Kasumi-1 (cell line): ENCODE measurements at places on chromosomes 12 and 14.

DNA sequence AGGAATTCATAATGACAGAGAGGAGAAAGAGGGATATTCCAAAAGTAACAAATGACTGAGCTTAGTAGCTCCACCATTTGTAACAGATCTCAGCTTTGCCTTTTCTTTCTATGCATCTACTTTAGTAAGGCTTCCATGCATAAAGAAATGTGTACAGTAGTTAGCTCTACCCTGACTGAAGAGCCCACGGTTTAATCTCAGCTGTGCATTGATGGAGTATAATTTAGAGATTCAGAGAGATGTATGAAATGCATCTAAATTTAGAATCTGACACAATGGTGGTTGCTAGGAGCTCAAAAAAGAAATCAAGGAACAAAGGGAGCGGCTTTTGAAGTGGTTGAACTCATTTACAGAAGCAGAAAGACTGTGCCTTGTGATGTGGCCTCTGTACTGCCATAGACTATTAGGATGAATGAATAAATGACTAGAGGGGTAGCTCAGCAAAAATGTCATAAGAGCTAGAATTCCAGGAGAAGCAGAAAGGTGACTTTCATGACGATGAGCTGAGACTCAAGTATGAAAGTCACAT, 838.6 kb downstream of the RPS29 start:
- no peak for DNase-seq

DNA sequence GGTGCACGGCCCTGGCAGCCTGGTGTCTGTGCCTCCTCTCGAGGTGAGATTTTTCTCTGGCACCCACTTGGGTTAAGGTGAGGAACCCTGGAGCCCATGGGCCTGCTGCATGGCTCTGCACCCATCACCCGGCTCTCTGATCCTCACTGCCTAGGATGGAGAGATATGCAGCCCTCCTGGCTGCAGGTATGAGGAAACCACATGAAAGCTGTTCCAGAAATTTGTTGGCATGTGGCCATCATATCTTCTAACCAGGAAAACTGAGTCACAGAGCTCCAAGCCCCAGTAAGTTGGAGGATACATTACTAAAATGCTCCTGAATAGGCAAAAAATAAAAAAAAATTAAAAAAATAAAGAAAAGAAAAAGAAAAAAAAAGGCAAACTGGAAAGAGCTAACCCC, 39.3 kb upstream of the DDX11 start:
- no peak for DNase-seq

- DNase-seq: no peak
Measured at GRCh38 chr14:22412926-22413411, 176.1 kb downstream of the DAD1 start.

DNA sequence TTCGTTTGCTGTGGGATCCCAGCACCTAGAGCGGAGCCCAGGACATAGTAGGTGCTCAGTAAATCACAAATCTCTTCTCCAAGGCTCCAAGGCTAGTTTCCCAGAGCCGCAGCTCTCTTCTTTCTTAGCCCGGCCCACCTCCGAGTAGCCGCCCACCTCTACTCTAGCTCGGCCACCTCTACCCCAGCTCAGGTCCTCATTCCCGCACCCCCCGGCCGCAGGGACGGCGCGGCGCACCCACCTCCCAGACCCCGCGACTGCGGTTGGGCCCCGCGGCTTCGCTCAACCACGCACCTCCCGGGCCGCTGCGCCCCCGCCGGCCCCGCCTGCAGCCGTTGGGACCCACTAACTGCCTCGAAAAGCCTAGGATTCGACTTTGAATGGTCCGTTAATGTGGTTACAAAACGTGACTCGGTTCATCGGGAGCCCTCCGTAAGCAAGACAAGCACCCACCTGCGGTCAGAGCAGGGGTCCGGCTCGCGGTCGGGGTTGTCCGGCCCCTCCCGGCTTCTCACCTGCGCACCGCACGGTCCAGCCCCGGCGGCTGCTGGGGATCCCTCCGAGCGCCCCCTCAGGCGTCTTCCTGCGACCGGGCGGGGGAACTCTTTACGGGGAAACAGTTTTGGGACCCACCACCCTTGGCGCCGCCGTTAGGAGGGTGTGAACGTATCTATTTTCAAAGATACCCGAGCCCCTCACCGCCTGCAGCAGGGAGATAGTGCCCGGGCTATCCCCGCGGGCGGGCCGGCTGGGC, at the start of gene SLC2A14:
Gene SLC2A14, minus strand, starts transcription at position 350 of the 754 bp plus-strand sequence. CDS start 3,035 bp downstream, outside the sequence.
- no peak for DNase-seq

DNA sequence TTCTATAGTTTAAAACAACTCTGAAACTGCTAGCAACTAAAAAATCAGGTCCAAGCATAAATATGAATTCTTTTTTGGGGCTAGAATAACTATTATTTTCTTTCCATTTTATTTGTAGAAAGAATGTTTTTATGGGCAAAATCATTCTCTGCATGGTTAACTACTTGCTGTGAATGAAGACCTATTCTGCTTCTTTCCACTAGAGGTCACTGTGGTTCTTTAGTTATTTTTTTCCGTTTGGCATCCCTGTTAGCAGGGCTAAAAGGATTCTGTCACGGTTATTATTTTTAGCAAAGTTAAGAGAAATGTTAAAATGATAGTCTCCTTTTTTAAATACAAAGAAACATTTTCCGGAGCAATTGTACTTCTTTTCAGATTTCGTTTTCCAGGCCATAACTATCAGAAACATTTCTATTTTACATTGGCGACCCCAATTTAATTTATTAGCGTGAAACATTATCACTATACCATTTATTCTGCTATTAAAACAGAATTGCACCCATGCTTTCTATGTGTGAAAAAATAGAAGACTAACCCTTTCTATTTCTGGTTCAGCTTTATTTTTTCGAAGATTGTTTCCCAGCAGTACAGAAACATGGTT, 404.8 kb downstream of the ATP23 start:
- DNase-seq: peak; percentile 83

DNA sequence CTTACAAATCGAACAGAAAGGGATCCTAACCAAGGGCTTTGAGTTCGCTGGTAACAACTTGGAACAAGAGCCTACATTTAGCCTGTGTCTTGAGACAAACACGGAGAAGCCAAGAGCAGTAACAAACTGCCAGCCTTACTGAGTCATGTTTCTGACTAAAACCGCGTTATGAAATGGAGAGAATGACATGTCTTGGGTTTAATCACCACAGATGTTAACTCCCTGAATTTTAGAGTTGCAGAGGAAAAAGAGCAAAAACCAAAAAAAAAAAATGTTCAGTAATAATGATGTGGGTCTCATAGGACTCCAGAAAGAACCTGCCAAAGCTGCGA, 1.0 kb downstream of the BLTP3B start:
- peak; percentile 46 for DNase-seq

- no peak for DNase-seq
Measured at GRCh38 chr14:104665114-104665656, 24.2 kb upstream of the INF2 start.

GRCh38 chr14:93114713-93115068, 1.0 kb downstream of the ITPK1 start:
- no peak for DNase-seq

GRCh38 chr14:34065236-34065635, 114.4 kb upstream of the EGLN3 start:
- DNase-seq: no peak

- DNase-seq: peak; percentile 53
Measured at GRCh38 chr14:68779761-68780323, 13.0 kb downstream of the ZFP36L1 start.

- peak; percentile 44 for DNase-seq
Measured at GRCh38 chr12:9869307-9870161, at the start of gene CLEC2B. TSS of gene CLEC2B (minus strand) at chr12:9869354.

DNA sequence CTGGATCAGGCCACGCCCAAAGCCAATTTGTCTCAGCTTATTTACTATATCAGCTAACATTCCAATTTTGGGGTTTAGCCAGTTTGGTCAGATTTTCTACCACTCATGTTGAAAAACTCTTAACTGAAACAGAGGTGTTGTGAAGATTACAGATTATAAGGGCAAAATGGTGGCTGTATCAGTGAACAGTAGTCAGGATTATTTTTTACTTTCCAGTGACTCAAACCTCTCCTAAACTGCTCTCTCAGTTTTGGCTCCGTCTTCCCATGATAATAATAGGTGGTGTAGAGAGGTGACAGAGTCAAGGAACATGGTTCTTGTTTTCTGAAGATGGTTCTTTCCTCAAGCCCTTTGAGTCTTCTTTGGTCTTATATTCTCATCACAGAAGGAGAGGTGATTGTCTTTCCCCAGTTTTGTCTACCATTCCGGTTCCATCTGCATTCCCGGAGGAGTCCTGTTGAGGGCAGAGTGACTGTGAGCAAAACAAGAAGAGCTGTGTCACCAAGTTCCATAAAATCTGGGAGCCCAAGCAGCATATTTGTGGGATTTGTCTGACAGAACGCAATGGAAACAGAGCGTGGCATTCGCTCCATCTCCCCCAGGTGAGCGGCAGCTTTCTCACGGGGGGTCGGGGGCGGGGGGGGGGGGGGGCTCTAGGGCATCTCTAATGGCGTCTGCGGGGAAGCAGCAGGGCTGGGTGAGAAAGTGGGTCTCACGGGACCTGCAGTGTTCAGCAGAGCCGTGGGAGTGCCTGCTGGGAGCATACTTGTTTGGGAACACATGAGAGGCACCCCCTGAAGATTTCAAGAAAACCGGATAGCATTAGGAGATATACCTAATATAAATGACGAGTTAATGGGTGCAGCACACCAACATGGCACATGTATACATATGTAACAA, 59.1 kb downstream of the TBC1D30 start:
- no peak for DNase-seq

DNA sequence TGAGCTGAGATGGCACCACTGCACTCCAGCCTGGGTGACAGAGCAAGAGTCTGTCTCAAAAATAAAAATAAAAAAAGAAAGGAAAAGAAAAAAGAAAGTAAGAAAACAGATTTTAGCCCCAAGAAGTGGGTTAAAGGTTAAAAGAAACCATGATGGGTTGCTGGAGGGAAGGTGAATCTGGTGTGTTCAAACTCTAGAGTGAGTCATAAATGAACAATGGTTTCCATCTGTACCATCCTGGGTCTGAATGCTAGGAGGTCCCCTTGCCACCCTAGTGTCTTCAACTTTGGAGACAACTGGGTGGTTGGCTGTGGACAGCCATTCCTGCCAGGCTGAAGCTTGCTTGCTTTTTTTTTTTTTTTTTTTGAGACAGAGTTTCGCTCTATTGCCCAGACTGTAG, 1.6 kb upstream of the RPS26 start:
- DNase-seq: no peak

DNA sequence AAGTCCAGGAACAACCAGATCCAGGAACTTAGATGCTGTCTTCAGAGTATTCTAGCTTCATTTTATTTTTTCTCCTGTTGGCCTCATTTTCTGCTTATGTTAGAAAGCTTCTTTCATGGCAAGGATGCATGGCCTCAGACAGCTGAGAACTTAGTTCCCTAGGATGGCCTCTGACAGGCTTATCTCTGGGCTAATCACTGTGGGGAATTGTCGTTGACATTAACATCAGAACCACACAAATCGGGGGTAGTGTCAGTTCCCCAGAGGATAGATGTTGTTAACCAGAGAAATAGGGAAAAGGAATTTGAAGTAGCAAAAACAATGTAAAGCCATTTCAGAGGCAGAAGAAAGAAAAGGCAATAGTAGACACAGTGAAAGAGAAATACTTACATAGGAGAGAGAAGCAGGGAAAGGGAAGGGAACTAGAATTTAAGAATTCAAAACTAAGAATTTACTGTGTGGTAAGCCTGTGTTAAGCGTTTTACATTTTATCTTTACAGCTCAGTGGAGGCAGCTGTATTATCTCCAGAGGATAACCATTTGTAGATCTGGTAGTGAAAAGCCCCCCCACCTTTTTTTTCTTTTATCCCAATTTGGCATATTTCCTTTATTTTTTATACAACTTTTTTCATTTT, 21.8 kb downstream of the FUT8 start:
- no peak for DNase-seq

DNA sequence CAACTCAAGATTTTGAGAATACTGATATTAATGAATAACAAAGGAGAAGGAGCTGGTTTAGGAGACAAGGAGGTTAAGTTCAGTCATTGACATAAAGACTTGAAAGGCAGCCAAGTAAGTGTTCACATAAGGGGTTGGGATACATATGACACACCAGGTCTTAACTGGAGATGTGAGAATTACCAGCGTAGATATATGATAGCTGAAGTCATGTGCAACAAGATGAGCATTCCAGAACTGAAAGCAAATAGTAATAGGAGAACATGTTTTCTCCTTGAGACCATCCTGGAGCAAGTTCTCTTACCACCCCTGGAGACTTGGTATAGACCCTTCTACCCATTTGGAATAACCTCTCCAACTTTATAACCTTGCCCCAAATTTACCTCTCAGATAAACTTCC, 43.3 kb upstream of the NPFF start:
- DNase-seq: no peak

DNA sequence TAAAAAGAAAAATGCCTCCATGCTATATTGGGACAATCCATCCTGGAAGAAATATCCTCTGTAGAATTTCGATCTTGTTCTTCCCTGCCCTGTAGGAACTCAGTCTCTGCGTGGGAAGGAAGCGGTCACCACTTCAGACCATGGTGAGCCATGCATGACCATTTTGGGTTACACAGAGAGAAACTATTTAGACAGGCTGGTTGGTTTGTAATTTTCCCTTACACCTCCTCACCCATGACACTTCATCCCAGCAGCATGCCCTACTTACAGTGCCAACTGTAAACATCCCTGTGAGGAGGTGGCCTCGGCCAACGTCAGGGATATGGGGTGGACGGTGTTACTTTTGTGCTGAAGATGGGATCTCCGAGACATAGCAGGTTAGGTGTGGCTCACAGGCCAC, 121.4 kb downstream of the SMOC1 start:
- no peak for DNase-seq

- no peak for DNase-seq
Measured at GRCh38 chr14:90848944-90849731, 32.9 kb upstream of the TTC7B start.

- DNase-seq: no peak
Measured at GRCh38 chr12:112370868-112371510, 11.2 kb downstream of the HECTD4 start.
